Uterus (tissue), 4 donors: ENCODE measurements at places on chromosomes 12 and 14. TPM values are rescaled to one million over a fixed set of nuclear protein-coding genes. Genes with fewer than 3 reads are reported as not detected.

CLEC1B gene
- 0.35 TPM for total RNA-seq

- DNase-seq = no peak
Observed at GRCh38 chr14:88255196-88255595, 67.9 kb downstream of the KCNK10 start.

COX8C gene
- total RNA-seq = not detected

DNA sequence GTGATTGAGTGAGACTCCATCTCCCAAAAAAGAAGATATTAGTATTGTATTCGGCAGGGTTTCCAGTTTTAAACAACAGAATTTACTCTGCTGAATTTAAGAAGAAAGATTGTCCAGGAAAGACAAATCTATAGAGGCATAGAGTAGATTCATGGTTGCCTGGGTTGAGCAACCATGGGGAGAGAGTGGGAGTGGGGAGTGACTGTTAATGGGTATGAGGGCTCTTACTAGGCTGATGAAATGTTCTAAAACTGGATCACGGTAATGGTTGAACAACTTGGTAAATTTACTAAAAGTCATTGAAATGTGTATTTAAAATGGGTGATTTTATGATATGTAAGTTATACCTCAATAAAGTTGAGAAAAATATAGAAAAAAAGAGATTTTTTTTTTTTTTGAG lies 13.9 kb upstream of the C12orf76 start:
- no peak for DNase-seq

RPS6KL1 gene
- 0.26 TPM for total RNA-seq

KLHL28 gene
- 40.2 TPM for total RNA-seq

- DNase-seq = no peak
Observed at GRCh38 chr14:22767323-22767589, 768 bp downstream of the OXA1L start.

OAS2 gene
- 2.0 TPM for total RNA-seq

DNA sequence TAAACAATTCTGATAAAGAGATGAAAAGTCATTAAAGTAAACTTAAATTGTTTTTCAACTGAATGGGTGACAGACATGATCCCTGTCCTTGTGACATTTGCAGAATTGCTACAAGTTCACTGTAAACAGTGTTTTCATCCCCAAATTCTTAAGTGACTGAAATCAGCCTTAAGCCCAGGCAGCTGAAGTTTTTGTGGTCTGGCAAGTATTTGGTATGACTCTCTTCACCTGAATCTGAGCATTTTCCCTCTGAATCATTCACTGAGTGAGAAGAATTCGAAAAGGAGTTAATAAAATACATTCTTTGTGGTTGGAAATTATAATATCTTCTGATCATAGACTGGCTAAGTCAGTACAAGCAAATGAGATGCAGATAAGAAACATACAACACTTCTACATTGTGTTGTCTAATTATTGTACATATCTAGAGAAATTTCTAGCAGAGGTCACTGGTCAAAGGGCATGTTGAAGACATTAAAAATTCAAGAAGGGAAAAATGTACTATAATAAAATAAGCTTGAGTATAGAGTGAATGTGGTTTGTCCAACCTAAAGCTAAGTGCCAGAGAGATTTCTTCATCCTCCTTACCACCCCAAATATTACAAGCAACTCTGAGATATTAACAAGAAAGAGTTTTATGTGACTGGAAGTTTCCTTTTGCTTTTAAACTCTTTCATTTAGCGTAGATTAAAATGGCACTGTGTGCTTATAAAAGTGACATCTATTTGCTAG lies 177.8 kb upstream of the DIO2 start:
- DNase-seq = no peak

DNA sequence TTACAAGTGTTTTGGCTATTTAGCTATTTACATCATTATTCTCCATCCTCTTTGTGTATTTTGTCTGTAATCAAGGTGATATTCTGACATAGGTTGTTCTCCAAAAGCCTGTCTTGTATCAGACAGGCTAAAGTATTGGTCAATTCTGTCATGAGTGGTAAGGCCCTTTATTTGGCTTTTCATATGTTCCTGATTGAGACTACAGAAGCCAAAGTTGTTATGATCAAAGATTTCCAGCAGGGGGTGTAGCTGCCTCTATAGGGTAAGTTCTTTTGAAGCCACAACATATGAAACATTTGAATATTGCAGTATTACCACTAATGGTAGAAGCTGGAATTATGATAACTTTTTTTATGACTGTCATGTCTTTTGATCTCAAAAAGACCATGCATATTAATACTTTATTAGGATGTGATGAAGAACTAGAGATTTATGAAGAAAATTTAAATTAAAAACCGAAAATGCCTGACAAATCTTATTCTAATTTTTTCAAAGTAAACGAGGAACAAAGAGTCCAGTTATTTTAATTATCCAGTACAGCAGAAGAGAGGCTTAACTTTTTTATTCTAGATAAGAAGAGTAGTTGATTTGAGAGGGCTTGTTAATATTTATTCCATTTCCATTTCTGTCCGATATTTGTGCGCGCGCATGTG lies 3.4 kb upstream of the ARHGAP5 start:
- peak; percentile 72 for DNase-seq
